ENCODE measurements at places on chromosomes 4 and X.
A peak's percentile ranks its signal among the peaks of the same experiment; 100 is the strongest.

GRCh38 chr4:5283837-5284236 is 232.6 kb downstream of the STK32B start:
- no peak for DNase-seq

DNA sequence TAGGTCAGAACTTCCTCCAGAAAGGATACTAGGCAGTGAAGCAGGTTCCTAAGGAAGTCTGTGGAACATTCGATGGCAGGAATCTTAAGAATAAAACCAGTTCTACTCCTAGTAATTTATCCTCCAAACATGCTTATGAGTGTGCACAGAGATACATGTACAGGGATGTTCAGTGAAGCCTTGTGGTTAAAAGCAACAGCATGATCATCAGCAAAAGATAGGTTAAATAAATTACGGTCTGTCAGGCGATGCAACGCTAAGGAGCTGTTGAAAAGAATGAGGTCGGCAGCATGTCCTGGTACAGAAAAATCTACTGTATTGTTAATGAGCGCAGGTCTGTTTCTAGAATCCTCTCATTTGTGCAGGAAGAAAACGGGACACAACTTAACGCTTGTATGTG is 23.6 kb downstream of the SEL1L3 start:
- DNase-seq: no peak

GRCh38 chrX:46642145-46642544 is 68.6 kb downstream of the CHST7 start:
- DNase-seq: no peak

DNA sequence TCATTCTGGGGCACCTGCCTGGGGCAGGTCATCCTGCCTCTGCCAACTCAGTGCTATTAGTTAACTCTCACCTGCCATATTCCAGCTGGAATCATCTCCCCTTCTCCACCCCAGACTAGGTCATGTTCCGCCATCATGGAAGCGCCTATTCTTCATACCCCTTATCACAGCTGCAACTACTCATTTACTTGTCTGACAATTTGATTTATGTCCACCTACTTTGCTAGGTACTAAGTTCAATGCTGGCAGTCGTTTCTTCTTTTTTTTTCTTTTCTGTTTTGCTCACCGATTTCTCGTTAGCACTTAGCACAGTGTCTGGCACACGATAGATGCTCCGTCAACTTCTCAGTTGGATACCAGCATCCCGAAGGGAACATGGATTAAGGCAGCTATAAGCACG is 1.1 kb upstream of the FMR1 start:
- no peak for DNase-seq

DNA sequence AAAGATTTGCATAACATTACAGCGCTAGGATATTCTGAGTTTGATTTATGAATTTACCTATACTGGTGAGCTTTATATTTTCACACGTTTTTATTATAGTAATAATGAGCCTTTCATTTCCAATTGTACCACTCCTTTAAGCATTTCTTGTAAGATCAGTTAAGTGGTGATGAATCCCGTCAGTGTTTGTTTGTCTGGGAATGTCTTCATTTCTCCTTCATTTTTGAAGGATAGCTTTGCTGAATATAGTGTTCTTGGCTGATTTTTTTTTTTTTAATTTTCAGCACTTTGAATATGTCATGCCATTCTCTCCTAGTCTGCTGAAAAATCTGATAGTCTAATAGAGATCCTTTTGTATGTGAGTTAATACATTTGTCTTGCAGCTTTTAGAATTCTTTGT is 70.1 kb downstream of the IL15 start:
- DNase-seq: no peak

DNA sequence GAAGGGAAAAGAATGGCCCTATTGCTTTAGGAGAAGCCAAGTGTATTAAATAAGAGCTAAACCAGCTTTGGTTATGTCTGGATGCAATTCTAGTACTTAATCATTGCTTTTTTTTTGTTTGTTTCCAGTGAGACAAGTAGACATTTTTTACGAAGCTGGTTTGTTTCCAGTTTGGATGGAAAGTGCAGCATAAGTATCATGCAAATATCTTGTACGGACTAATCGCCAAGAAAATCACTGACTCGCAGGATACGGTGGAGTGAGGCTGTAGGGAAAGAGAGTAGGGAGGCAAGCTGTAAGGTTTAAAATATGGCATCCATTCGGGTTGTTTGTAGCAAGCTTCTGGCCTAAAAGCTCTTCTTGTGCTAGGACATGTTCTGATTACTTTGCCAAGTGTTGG is 64.8 kb downstream of the HPGD start:
- no peak for DNase-seq

- no peak for DNase-seq
Observed at GRCh38 chr4:38601244-38601915, 62.6 kb upstream of the KLF3 start.

DNA sequence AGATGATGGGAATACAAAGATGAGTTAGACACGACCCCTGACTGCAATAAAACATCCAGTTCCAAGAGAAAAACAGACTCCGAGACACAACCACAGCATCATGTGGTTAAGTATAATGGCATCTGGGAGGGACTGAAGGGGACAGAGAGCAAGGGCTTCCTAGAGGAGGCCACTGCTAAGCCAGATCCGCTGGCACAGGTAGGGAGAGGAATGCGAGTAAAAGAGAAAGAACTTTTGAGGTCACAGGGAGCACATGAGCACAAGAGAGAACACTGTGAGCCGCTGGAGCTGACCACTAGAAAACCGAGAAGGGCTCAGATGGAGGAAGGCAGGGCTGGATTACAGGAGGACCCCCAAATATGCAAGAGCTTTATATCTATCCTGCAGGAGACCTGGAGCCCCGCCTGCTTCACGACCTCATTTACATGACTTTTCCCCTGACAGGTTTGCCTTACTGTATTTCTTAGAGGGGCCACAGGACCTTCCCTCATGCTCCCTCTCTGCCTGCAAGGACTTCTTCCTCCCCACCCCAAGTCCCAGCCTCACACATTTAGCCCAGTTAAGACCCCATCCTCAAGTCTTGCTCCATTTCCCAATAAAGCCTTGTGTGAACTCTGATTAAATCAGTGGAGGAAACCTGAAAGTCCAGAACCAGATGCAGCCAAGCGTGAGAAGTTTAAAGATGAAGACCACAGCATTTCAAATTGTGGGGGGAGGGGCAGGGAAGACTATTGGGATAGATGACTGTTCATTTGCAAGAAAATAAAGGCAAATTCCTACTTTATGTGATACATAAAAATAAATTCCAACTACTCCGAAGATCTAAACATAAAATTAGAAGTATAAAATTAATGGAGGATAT is 29.6 kb downstream of the MFAP3L start:
- DNase-seq: no peak

DNA sequence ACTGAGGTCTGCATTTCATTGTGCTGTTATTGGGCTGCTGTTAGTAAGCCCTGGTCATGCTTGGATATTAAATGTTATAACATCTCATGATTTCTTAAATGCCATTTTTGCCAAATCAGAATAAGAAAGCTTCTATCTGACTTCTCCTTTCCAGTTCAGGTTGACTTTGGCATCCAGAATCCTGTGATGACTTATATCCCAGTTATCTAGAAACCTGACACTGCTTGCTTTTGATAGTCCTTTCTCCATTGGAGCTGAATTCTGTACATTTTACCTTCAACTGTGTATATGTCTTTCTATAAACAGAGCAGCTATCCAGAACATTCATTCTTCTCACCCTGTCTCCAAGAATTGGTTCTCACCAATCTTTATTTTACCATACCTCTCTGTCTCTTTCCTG is 257.7 kb upstream of the GNPDA2 start:
- no peak for DNase-seq

- DNase-seq: no peak
Observed at GRCh38 chrX:101385795-101386541, at the start of gene BTK. Gene BTK, minus strand, starts transcription at chrX:101386191. Its CDS starts 10,907 bp downstream, at chrX:101375284.

DNA sequence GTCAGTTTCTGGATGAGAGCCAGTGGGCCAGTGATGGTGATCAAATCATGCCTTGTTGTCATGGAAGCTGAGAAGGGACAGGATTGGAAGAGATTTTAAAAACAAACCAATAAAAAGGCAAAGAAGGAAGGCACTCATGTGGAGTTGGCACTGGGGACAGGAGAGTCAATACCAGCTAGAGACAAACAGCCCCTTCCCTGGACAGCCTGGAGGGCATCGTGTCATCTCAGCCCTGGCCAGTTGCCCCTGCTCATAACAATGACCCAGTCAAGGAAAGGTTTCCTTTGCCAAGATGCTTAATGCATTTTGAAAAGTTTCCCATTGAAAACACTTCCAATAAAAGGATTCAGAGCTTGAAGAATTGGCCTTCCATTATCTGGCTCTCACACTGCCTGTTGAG is 55.5 kb downstream of the SCML1 start:
- no peak for DNase-seq

DNA sequence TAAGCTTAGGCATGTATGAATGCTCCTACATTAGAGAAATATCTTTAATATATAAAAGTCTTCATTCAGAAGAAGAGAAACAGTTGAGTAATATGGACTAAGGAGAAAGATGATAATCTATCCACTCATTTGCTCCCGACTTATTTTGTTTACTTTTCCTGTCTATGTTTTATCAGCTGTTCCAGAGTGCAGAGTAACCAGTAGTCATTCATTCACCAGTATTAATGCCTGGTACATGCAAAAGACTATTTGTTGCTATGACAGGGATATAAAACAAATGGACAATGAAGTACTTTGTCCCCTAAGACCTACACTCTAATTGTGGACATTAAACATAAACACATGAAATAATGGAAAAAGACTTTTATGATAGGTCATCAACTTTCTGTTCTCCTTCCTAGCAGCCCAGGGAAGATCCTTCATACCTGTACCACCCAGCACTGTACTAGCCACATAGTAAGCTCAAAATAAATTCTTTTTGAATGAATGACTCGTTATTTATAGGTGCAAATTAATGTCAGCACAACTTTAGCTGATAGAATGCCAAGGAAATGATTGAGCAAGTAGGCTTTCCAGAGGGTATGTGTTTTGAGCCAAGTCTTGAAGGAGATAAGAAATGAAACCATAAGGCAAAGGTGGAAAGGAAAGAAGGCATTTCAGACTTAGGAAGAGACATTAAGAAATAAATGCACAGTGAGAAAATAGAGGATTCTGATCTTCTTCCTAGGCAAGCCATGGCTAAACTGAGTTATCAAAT is 45.0 kb upstream of the IL13RA1 start:
- no peak for DNase-seq

GRCh38 chrX:19874391-19875049 is 12.9 kb downstream of the SH3KBP1 start:
- no peak for DNase-seq

GRCh38 chr4:13329340-13329850 is 154.7 kb downstream of the RAB28 start:
- no peak for DNase-seq

DNA sequence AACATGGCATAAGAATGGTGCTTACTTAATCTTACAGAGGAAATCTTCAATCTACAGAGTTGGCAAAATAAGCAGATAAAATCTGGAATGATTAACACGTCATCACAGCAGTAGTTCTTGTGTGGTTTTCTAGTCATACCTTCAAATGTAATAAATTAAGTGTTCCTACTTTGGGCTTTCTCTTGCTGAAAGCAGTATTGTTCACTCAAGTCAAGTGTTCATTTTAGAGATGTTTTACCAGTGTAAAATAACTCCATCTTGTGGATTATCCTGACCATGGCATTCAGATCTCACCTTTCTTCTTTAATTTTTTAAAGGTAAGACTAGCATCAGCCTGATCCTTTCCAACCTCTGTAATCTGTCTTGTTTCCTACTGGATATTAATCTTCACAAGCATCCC is 72.9 kb downstream of the ADAMTS3 start:
- no peak for DNase-seq

GRCh38 chr4:172962564-172963353 is 205.9 kb upstream of the GALNT7 start:
- DNase-seq: no peak

DNA sequence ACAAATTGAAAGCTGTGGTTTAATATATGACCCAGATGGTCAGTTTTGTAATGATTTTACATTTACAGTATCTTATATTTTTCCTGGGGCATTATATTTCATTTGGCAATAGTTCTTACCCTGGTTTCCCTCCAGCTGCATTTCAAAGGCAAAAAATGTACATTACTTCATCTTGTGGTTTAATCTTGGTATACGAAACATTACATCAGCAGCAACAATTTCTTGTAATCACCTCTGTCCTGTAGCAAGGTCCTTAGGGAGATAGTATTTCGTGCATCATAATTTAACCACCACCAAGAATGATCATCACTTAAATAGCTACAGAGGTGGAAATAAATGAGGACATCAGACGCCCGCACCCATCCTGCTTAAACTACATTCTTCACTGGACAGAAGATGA is 48.8 kb downstream of the HS6ST2 start:
- no peak for DNase-seq

- peak; percentile 96 for DNase-seq
Observed at GRCh38 chr4:151760712-151761661, at the start of gene GATB. Gene GATB, minus strand, starts transcription at chr4:151761007. Its CDS starts 25 bp downstream, at chr4:151760982.

- DNase-seq: no peak
Observed at GRCh38 chr4:96293806-96294205, 453.9 kb downstream of the PDHA2 start.

DNA sequence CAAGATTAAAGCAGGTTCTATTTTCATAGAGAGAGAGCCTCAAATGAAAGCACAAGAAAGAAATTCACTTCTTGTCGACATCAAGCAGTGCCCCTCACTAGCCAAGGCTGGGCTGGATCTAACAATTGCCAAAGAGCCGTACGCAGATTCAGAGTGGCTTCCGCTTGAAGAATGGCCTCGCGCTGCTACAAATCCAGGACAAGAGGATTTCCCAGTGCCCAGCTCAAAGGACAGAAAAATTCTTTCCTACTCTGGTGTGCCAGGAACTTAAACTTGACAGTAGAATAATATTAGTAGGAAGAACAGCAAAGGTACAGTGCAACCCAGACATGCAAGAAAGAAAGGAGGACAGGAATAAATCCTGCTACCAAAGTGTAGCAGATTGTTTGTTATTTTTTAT is 56.5 kb upstream of the PPARGC1A start:
- no peak for DNase-seq

DNA sequence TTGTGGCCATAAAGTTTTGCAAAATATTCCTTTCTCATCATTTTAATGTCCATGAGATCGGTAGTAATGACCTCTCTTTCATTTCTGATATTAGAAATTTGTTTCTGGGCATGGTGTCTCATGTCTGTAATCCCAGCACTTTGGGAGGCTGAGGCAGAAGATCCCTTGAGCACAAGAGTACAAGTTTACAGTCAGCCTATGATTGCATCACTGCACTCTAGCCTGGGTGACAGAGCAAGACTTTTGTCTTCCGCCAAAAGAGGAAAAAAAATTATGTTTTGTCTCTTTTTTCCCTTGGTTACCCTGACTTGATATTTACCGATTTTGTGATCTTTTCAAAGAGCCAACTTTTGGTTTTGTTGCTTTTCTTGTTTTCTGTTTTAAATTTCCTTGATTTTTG is 10.8 kb upstream of the NKAP start:
- DNase-seq: no peak

All from CD4-positive, alpha-beta T cell treated with Interleukin-4 for 1 hour (primary cell).